ENCODE measurements at places on chromosomes 5 and 9. TPM values are rescaled to one million over a fixed set of nuclear protein-coding genes. Genes with fewer than 3 reads are reported as not detected.

DNA sequence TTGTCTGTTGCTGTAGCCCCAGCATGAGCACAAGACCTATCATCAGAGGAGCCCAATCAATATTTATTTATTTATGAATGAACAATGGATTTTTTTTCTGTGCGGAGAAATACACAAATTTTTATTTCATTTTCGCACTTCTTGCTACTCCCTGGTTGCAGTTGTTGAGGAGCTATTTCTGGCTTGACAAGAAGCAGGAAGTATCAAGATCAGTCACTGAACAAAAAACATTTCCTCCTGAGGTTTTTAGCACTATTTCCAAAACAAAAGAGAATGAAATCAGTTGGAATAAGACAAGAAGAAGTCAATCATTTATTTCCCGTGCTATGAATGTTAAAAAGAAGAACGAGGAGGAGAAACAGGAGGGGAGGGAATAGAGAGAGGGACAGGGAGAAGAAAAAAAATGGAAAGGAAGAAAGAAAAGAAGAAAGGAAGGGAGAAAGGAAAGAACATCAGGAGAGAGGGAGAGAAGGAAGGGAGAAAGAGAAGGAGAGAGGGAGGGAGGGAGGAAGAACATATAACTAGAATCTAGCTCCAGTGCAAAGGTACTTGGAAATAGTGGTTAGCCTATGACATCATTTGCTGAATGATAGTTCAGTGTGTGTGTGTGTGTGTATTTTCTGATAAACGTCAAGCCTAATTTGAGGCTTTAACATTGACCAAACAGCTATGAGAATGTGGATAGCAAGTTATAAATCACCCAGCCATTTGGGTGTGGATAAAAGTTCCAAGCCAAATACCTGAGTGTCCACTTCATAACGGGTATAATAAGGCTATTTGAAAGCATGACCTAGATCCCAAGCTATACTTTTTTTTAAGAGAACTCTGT, 586.0 kb downstream of the EBF1 start:
- DNase-seq = no peak

- no peak for DNase-seq
Measured at GRCh38 chr5:80797428-80798024, 142.7 kb upstream of the DHFR start.

GRCh38 chr5:102787134-102787533, 32.0 kb downstream of the PAM start:
- no peak for DNase-seq

DNA sequence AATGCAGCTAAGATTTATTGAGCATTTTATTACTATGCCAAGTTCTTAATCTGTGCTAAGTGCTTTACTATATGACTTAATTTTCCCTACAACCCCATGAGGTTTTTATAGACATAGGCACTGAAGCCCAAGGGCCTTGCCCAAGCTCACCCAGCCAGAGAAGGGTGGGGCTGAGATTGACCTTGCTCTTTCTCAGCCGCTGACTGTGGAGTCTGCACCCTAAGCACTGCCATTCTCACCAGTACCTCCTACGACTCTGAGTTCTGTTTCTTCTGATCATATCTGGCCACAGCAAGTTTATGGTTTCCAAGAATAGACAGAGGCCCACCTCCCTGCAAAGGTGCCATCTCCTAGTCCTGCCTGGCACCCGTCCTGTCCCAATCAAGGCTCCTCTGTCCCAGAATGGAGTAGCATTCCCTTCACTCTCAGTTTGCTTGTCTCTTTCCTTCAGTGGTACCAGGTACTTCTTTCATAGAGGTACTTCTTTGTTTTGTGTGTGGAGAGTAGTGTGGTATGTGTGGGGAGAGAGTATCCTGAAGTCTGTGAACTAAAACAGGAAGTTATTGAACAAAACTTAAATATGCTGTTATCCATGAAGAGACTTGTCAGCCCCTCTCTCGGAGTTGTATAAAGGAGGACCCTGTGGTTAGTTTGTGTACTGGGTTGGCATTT, 42.6 kb downstream of the CSF1R start:
- DNase-seq = no peak

DNA sequence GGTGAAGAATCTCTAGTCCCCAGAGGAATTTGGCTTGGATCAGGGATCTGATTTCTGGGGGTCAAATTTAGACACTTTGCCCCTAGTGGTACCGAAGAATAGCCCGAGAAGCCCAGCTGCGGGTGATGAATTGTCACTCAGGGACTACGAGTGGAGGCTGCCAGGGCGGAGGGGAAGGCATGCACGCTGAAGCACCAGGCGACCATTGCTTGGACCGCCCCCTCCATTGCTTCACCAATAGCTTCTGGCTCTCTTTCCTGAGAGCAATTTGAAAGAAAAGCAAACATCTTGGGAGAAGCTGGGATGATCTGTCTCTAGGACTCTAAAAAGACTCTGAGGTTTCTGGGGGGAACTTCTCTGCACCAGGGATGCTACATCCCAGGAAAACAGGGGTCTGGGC, 137.6 kb downstream of the CRB2 start:
- DNase-seq = no peak

- no peak for DNase-seq
Measured at GRCh38 chr5:112479418-112479817, 60.3 kb upstream of the EPB41L4A start.

UBTD2 gene
- total RNA-seq = 4.5 TPM
